ENCODE measurements at places on chromosomes 13 and 19.

DNA sequence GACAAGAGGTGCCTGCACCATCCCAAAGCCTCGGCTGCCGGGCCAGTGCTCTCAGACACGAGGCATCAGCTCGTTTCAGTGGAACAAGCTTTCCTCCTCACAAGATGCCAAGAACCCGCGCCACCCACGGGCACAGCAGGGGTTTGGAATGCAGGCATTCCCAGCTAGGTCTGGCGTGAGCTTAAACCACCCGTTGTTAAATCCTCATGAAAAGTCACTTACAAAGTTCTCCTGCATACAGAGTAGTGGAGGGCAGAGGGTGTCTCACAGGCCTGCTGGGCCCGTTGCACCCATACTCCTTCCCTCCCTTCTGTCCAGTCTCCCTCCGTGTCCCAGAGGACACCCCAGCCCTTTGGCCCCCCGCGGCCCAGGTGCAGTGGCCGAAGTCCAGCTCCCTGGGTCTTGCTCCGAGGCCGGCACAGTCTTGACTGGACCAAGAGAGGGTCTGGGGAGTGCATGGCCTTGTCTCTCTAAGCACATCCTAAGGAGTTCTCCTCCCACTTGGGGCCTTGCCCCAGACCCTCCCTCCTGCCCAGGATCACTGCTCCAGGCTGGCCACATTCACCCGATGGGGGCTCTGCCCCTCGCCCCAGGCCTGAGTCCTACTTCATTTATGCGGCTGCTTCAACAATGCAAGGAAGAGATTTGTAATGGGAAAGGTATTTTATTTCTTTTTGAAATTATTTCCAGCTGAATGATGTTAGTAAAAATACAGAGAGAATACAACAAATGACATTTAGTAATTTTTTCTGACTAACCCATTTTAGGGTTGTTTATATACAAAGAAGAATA, 35.2 kb upstream of the GRTP1 start:
- DNase-seq = no peak

DNA sequence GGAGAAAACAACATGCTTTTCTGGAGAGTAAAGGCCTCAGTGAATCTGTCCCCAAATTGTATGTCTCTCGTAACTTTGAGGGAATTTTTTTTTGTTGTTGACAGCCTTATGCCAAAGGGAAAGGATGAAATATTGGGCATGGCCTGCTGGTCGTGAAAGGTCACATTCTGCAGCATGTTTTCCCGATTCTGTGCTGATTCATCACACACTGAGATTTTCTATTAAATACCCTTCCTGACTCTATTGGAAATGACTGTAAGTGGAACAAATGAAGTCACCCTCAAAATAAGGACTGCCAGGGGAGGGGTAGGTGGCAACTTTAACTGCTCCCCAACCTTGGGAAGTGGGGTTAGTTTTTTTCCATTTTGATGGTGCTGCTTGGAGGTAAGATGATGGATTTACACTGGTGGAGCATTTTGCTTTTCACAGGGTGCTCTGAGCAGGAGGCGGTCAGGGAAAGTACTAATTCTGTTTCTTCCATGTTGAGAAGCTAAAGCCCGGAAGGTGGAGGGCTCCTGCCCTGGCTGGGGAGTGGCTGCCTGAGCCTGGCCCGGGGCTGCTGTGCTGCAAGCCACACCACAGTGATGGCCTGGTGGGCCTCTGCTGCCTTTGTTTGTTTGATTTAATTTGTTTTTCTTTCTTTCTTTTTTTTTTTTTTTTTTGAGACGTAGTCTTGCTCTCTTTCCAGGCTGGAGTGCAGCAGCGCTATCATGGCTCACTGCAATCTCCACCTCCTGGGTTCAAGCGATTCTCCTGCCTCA, 116.8 kb upstream of the SPATA13 start:
- DNase-seq = no peak

- no peak for DNase-seq
Observed at GRCh38 chr19:28730791-28731512, 482.0 kb downstream of the UQCRFS1 start.

GRCh38 chr13:75180805-75181455, 301.0 kb downstream of the TBC1D4 start:
- peak; percentile 70 for DNase-seq

GRCh38 chr19:3275583-3276340, 51.3 kb downstream of the CELF5 start:
- peak; percentile 87 for DNase-seq

DNA sequence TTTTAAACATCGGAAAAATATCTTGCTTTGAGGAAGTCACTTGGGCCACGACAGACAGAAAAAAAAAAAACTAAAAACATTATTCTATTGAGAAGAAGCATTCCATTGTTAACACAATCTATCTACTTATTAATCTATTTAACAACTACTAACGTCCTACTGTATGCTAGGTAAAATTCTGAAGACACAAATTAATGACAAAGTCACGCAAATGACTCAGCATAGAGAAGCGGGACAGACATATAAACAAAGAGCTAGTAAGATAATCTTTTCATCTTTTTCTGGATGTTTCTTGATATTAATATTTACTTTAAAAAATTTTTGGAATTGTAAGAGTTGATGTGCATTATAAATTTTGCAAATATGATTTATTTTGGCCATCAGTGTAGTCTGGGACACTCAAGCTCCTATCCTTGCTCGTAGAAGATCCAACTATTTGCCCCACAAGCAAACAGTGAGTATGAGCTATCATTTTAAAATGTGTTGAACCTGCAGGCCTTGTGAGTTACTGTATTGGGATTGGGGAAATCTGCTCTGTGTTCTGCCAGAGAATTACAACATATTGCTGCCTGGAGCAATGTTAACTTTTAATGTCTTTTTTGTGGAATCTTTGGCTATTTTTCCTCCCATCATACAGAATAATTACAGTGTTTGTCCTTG, 109.1 kb downstream of the PCDH9 start:
- peak; percentile 75 for DNase-seq

DNA sequence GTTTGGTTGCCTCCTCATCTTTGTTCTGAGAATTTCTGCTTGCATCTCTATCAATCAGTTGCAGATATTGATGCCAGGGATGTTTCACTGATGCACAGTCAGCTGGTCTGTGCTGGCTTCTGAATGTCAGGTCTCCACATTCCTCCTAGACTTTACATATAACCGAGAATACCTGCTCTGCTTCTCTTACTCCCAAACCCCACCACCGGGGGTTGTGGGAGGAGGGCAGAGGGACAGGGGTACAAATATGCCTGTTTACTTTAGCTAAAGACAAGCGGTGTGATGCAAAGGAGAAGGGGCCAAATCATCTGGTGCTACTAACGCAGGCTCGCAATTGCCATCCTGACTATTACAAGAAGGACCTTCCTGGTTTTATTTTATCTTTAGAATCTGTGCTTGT, 17.4 kb upstream of the KLHL1 start:
- no peak for DNase-seq

DNA sequence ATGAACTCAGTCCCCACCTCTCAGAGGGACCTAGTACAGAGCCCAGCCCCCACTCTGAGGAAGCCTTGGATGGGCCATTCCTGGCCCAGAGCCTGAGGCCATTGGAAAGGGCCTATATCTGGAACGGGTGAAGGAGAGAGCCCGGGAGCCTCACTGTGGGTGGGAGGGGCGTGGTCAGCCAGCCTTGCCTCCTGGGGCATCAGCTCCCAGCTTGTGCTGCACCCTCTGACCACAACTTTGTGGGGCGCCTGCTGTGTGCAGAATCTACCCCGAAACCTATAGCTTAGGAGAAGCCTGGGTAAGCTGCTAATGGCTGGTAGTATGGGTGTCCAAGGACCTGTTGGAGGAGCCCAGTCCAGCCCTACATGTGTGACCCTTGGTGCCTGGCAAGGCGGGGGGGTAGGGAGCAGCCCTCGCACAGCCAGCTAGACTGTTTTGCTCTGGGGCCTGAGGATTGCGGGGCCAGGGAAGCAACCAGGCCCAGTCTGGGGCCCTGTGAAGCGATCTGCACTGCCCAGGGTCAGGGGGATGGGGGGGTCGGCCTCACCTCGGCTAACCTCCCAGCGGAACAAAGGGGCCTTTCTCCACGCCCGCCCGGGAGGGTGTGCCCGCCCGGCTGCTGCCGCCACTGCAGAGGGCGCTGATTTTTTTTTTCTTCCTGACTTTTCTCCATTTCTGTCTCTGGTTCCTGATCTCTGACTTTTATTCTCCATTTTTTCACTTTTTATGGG, 42.3 kb downstream of the LYL1 start:
- DNase-seq = peak; percentile 63

DNA sequence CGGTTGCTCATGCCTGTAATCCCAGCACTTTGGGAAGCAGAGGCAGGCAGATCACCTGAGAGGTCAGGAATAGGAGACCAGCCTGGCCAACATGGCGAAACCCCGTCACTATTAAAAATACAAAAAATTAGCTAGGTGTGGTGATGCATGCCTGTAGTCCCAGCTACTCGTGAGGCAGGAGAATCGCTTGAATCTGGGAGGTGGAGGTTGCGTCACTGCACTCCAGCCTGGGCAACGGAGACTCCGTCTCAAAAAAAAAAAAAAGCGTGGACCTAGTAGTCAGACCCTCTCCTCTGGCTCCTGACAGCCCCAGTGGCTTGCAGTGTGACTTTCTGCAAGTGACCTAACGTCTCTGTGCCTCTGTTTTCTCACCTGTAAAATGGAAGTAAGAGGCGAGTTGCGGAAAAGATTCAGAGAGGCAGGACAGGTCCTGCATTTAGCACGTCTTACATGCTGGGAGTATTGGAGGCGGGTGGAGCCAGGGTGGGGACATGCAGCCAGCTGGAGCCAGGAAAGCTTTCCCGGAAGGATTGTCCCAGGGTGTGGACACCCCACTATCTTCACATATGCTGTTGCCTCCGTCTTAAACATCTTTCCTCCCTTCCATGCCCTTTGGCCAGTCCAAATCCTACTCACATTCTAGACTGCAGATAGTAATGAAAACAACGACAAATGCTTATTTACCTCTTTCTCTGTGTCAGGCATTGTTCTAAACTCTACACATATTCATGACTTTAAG, 2.9 kb downstream of the TUBB4A start:
- DNase-seq = no peak

DNA sequence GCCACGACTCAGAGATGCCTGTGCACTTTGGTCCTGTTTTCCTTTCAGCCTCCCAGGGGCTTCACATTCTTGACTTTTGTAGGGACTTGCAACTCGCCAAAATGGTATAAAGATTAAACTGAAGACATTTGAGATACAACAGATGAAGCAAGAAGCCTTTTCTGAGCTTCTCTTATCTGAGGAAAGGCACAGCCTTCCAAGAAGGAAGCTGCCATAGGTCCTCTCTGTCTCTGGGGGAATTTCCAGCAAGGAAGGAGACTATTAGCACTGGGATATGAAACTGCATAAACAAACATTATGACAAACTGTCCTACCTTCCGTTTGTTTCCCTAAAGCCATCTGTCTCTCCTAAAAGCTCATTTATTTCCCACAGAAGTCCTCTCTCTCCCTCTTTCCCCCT, 39.3 kb downstream of the TGDS start:
- DNase-seq = no peak

- no peak for DNase-seq
Observed at GRCh38 chr13:35684432-35684831, 207.9 kb upstream of the MAB21L1 start.

DNA sequence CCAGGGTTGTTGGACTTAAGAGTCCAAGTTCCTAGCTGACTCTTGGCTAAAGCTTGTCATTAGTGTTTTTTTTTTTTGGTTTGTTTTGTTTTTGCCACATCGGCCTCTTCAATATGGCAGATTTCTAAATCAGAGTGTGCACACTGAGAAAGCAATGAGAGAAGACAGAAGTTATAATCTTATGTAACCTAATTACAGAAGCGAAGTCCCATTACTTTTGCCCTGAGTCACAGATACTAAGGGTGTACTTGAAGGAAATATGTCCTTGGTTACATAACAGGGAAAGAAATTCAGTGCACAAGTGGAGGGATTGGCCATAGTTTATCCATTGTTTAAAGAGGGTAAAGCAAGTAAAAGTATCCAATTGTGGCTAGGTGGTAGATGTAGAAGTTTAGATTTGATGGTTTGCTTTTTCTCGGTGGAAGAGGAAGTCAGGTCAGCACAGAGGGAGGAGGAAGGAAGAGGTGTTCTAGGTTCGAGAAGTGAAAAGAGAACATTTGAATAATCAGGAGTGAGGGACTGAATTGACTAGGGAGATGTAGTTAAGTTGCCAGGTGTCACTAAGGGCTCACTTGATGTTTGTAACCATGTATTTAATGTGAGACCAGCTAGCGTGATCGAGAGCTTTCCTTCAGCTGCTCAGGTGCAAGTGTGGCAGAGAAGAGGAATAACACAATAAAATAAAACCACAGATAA, 12.2 kb downstream of the GTF2F2 start:
- DNase-seq = no peak

GRCh38 chr19:33175156-33175782, 18.9 kb upstream of the LRP3 start:
- DNase-seq = no peak

DNA sequence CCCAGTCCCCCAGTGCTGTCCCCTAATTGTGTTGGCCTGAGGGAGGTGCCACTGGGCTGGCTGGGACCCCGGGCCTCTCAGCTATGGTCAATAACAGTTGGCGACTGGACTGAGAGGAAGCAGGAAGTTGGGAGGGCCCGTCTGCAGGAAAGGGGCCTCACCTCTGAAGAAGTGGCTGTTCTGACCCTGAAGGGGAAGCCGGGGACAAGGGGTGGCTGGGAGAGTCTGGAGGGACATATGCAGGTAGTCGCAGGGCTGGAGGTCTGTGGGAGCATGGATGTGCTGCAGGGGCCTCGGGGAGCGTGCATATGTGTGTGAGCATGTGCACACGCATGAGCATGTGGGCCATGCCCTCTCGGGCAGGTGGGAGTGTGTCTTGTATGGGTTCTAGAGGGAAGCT, 5.9 kb downstream of the PKN1 start:
- no peak for DNase-seq

GRCh38 chr19:19461671-19462622, 53.4 kb downstream of the TSSK6 start:
- DNase-seq = no peak

DNA sequence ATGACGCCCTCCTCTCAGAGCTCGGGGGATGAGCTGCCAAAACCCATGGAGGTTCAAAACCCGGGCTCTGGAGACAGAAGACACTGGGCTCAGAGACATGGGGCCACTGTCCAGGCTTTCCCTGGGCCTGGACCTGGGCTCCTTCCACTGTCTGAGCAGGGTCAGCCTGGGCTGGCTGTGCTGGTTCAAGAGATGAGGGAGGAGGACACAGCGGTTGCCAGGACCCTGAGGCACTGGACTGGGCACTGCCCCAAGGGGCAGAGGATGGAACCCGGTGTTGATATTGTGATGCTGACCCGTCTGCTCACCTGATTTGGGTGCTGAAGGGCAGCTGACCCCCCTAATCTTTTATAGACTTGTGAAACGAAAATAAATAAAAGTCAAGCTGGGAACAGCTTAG, 14.1 kb upstream of the SIGLEC11 start:
- DNase-seq = no peak

DNA sequence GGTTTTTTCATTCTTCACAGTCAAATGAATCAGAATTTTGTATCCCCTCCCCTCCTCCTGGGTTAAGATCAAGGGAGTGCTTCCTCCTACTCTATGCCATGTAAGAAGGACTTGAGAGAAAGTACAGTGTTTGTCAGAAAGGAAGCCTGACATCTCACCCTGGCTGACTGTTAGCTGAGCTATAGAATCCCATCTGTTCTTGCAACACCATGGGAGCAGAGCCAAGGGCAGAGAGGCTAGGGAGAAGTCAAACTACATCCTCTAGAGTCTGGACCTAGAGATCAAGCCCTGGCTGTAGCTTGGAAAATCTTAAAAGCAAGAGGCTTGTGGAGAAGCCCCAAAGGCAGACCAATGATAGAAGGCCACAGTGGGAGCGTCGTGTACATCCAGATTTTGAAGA, 145.9 kb downstream of the OLFM4 start:
- no peak for DNase-seq

- DNase-seq = peak; percentile 51
Observed at GRCh38 chr13:36385489-36385888, 39.3 kb upstream of the SPART start.

GRCh38 chr13:47170971-47171370, 274.1 kb upstream of the HTR2A start:
- DNase-seq = no peak

Measured in ELR (cell line).